ENCODE measurements at places on chromosomes 7 and 10.
A peak's percentile ranks its signal among the peaks of the same experiment; 100 is the strongest.

DNA sequence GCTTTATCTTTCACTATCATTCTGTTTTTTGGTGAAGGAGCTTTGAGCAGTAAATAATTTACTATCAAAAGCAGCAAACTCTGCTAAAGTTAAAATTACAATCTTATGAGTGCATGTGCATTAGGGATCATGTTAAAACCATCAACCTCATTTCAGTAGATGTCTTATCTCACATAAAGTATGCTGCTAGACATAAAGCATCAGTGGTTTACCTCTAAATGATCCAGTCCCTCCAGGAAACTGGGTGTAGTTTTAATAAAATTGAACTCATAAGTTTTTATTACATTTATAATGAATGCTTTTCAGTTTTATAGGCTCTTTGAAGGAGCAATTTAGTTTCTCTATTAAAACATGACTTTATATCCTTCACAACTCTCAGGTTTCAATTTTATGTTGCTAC is 108.7 kb downstream of the LRRN3 start:
- peak; percentile 15 for DNase-seq

DNA sequence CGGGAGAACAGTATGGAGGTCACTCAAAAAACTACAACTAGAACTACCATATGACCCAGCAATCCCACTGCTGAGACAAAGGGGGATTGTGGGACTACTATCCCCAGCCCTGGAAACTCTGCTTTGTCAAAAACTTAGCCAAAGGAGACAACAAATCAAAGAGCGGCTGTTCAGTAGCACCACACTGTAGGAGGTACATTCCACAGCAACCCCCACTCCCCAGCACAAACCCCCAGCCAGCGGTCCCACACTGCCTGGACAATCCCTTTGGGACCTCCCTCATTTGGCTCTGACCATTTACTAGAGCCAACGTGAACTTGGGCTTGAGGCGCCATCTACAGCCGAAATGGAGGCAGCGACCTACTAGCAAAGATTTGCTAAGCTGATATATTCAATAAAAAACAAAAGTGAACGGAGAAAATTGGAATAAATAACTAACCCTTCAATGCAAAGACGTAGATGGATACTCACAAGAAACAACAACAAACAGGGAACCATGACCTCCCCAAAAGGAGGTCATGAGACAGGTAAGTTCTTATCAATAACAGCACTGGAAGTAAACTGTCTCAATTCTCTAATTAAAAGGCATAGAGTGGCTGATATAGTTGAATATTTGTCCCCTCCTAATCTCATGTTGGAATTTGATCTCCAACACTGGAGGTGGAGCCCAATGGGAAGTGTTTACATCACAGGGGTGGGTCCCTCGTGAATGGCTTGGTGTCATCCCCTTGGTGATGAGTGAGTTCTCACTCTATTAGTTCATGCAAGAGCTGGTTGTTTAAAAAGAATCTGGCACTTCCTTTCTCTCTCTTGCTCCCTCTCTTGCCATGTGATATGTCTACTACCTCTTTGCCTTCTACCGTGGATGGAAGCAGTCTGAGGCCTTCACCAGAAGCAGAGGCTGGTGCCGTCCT is 119.0 kb upstream of the KCNMA1 start:
- peak; percentile 53 for DNase-seq

DNA sequence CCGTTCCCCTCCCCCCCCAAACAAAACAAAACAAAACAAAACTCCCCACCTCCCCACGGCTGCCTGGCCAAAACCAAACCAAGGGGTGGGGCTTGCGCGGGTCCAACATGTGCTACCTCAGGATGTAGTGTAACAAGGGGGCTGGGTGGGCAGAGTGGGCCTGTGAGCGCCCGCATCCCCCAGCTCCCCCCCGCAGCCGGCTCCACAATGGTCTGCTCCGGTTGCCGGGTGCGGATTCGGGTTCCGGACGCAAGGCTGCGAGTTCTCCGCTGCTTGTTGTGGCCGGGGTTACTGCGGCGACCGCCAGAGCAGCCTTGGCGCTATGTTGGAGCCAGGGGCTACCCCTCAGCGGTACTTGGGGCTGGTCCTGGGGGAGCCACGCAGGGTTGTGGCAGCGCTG is 4.9 kb downstream of the C10orf143 start:
- DNase-seq: no peak

DNA sequence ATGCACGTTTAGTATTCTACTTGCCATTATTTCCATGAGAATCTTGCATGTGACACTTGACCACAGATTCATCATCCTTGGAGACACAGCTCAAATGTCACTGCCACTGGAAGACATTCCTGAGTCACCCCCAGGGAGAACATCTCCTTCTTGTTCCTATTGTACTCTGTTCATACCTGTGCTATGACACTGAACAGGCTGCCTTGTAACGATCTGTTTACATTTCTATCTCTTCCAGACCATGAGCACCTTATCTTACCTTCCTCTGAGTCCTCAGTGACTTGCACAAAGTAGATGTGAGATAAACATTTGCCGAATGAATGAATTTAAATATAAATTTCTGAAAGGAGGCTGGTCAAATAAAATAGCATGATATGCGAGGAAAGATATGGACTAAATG is 331.9 kb upstream of the LRRN3 start:
- DNase-seq: no peak

DNA sequence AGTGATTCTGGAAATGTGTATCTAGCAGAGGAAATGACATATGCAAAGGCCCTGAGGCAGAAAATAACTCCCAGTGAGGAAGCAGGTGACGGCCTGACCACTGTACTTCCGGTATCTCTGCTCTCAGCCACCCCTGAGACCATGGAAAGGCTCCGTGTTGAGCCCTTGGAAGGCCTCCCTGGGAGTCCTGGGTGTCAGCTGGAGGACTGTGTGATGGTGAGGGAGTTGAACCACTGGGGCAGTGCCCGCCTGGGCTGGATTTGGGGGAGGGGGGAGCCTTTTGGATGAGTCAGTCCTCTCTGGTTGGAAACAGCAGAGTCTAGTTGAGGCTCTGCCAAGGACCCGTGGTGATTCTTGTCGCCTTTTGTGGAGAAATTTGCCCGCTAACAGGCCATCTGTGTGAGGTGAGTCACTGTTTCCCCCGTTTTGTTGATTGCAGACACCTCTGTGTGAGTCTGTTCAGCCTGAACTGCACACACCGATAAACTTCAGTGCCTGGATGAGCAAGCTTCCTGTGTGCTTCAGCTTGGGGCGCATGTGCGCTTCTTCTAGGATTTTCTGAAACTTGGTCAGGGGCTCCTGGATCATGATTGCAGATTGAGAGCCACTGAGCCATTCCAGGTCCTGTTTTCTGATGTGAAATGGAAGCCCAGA is 98.6 kb downstream of the GRK5 start:
- DNase-seq: peak; percentile 87

GRCh38 chr10:31771331-31771831 is 157.2 kb downstream of the ARHGAP12 start:
- no peak for DNase-seq

DNA sequence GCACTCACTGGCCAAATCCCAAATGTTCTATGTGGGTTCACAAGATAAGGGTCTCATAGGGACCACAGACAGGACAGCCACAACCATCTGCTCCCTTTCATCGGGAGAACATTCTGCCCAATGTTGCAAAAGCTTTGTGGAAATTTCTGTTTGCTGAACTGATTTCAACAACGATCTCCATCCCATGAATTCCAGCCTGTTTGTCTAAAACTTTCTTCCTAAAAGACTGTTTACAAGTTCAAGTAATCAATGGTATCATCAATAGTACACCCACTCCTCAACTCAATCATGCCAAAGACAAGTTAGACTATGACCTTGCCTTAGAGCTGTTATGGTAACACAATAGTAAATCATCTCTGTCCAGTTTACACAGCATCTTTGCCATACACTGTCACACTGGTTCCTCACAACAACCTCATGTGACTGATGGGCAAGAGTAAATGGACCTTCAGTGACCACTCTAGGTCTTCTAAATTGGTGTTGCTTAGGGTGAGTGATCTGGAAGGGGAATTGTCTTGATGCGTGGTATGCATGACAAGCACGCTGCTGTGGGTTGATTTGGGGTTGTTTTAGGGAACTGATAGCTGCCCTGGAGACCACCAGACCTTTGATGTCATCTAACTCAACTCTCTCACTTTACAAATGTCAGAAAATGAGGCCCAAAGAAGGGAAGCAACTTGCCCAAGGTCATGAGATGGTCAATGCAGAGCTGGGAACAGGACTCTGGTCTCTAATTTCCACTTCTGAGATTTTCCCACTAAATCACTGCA is 95.1 kb downstream of the PPP1R3C start:
- DNase-seq: no peak

DNA sequence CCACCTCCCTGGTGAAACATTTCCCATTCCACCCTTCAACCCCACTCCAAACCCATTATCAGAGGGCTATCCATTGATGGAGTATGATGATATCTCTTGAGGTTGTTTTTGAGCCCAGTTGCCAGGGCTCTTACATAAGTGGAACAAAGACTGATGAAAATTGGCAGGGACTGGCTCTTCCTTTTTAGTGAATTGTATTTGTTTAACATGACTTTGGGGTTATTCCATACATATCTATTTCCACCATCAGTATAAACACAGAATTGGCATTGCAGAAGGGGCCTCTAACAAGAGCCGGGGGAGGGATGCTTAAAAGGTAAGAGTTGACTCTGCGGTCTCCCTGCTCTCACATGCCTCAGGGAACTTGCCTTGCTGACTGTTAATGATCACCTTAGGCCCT is 28.9 kb downstream of the FZD1 start:
- DNase-seq: no peak

GRCh38 chr10:89153116-89153515 is 54.0 kb downstream of the CH25H start:
- no peak for DNase-seq

GRCh38 chr7:141544831-141545230 is 6.4 kb upstream of the AGK start:
- no peak for DNase-seq

DNA sequence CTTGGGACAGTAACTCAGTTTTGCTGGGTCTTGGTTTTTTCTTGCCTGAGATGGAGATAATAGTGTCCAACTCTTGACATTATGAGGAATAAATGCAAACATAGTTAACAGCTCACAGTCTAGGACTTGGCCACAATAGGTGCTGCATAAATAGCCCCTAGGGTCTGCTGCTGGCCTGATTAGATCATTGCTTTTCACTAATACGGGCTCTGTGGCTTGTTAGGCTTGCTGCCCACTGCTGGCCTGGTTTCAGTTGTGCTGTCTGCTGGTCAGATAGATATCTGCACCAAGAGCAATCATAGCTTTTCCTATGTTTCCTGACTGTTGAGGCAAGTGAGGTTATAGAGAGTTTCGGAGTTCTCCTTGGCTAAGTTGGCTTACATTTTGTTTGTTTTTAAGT is 246.1 kb downstream of the DNAJB9 start:
- DNase-seq: no peak

DNA sequence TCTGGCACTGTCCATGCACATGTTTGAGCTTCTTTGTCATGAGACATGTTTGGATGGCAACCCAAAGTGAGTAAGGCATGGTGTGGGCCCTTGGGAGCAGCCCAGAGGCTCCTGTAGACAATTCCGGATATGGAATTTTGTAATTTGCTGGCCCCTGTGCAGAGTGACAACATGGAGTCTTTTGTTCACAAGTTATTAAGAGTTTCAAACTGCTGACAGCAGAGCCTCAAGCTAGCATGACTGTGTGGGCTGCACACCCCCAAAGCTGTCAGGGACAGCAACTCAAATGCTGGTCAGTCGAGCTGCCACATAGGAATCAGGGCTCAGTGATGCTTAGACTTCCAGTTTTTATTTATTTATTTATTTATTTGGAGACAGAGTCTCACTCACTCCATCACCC is 7.0 kb upstream of the MYL7 start:
- no peak for DNase-seq

DNA sequence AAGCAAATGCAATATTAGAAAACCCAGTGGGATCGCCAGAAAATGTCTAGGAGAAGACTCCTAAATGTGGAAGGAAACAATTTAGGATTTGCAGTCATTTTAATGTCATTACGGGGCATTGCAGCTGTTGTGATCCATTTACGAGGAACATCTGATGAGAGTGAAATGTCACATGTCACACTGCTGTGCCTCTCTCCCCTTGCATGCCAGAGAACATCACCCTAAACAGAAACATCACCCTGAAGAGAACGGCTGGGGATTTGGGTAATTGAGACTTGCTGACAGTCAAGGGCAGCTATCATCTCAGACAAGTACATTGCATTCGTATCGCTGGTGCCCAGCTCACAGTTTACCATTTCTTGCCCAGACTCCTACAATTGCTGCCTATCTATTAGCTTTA is 785.7 kb upstream of the POM121L12 start:
- DNase-seq: no peak

- no peak for DNase-seq
Measured at GRCh38 chr7:68833422-68833821, 764.9 kb upstream of the AUTS2 start.

DNA sequence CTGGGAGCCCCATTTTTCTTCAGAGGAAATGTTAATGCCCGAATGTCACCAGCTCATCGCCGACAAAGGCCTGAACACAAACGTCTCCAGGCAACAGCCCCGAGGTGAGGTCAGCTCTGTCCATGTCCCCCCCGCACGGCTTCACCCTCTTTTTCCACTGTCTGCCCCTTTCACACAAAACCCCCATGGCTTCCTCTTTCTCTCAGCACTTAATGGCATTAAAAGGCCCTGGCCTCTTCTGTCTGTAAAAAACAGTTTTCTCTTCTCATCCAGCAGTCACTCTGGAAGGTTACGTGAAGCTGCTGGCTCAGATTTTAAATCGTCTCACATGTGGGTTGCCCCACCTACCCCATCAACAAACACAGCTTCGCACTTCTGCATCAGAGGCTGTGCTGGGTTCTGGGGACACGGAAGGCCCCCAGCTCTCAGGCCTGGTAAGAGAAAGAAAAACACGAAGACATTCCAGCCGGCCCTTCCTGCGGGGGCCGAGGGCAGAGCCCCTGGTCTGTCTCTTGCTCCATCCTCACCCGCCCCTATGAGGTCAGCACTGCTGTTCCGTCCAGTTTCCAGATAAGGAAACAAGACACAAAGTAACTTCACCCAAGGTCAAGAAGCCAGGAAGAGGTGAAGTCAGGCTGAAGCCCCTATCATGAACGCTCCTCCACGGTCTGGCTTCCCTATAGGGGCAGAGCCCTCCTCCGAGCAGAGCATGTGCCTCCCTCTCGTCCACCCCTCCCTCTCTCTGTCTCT is 91.1 kb upstream of the PDGFA start:
- DNase-seq: no peak

DNA sequence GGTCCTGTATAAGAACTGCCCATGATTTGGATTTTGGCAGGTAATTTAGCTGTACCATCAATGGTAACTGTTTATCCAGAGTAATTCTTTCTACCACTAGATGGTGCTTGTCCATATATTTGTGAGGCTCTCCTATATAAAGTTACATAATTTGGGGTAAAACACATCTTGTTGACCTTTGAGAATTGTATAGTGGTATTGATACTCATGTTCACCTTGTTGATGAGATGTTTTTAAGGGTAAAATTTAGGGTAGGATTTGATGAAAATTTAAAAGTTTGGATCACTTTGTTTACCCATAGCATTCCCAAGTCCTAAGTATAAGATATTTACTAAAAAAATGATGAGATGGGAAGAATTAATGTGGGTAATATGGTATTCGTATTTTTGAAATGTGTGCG is 31.6 kb downstream of the ST7 start:
- no peak for DNase-seq

Data from NCI-H226 (cell line).